ENCODE measurements at places on chromosomes 1 and 21. TPM values are rescaled to one million over a fixed set of nuclear protein-coding genes. Genes with fewer than 3 reads are reported as not detected.

The GJB4 gene
- not detected for total RNA-seq

The EPHB2 gene
- not detected for total RNA-seq

The LENEP gene
- not detected for total RNA-seq

The TEDDM1 gene
- not detected for total RNA-seq

The OLFML2B gene
- not detected for total RNA-seq
